ENCODE measurements at places on chromosomes 16 and 17.

DNA sequence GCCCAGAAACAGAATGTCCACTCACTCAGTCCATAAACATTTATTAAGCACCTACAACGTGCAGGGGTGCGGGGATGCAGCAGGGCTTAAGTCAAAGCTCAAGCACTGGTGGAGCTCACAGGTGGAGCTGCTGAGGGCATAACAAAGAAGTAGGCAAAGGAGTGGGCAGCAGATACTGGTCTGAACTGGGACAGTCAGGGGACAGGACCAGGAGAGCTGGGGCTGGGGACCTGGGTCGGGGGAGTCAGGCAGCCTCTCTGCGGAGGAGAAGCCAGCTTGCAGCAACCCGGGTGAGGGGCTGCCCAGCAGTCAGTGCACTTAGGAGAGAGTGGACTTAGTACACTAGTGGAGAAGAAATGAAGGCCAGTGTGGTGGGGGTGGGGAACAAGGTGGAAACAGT is 10.0 kb upstream of the TNFRSF13B start:
- no peak for DNase-seq

DNA sequence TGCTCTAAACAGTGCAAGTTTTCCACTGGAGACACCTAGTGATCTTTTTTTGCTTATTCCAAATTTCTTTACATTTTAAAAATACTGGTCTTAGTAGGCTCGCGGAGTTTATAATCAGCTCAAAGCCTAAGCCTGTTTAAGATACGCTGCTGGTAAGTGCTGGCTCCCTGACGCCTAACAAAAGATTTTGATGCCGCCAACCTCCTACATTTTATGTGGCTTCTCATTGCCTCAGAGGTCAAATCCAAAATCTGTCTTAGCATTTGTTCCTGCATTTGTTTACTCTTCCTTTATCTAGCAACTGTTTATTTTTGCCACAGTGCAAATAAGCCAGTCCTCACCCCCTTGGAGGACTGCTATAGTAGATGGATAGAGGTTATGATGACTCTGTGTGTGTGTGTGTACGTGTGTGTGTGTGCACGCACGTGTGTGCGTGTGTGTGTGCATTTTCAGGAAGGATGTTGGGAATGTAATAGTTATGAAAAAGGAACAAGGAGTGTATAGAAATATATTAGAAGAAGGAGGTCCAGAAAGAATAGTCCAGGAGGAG is 24.8 kb downstream of the HS3ST3B1 start:
- no peak for DNase-seq

- no peak for DNase-seq
Observed at GRCh38 chr16:777826-778225, 10.4 kb downstream of the RPUSD1 start.

DNA sequence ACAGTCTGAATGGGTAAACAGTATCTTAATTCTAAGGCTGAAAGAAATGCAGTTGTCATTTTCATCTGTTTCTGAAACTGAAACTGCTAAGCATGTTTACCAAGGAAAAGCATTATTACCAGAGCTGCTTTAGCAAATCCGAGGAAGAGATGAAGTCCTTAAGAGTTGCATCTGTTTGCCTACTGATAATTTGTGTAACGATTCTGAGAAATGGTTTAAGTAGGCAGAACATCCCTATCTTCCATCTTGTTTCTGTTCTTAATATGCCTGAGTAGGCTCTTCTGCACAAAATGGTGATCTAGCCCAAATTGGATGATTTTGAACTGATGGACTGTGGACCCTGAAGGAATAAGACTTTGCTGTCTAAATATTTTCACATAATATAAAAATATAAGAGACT is 34.9 kb downstream of the NUP93 start:
- DNase-seq: no peak

DNA sequence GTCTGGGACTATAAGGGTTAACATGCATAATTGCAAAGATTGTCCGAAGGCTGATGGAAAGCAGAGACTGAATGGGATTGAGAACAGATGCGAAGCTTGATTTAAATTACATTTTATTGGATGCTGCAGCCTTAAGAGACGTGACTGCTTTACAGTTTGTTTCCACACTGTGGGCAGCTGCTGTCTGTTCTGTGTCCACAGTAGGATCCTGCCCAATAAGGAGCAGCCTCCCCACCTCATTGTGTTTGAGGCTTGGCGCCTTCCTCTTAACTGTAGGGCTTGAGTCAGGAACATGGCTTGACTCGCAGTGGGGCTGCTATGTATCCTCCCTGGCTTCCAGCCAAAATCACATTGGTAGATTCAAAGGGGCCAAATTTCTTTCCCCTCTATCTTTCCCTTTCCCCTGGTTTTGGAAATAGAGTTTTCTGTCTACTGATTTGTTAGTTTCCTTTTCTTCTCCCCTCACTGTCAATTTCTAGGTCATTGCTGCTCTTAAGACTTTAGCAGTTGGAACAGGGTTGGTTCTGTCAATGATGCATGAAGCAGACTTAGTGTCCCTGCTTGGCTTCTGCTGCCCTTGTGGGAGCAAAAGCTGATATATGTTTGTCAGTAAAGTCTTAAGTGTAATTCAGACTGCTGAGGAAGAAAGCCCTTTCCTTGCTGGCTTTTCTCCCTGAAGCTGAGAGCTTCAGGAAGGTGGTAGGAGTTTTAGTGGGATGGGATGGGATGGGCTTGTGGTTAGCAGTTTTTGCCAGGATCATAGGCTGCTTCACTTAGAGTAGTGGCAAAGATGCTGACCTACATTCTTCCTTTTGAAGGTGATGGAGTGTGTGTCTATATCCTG is 5.0 kb upstream of the RARA start:
- no peak for DNase-seq

DNA sequence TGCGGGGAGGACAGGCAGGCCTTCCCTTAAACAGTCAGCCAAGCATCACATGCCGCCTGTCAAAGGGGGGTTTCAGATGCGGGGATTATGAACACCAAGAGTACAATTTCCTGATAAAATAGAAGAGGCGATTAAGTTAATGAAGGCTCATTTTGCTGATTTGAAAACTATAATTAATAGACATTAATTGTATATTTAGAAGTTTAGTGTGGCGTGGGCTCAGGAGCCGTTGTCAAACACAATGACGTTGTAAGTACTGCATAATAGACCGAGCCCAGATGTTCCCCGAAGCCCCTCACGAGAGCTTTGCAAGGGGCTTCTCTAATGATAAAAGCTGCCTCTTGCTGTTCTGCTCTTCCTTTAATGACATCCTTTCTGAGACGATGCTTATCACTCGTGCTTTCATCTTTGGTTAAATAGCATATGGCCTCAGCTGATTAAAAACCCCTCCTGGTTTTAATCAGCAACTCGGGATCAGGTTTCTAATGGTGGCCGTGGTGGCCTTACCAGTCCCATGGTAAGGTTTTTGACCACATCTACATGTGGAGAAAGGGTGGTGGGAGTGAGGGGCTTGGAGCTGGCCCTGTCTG is 28.2 kb downstream of the SNX20 start:
- DNase-seq: no peak

GRCh38 chr16:78552716-78553115 is 453.3 kb downstream of the WWOX start:
- no peak for DNase-seq

- no peak for DNase-seq
Observed at GRCh38 chr16:89455178-89455577, 35.2 kb downstream of the ANKRD11 start.

- DNase-seq: no peak
Observed at GRCh38 chr17:45437465-45438283, 5.0 kb upstream of the ARHGAP27 start.

GRCh38 chr17:40022961-40023541 is 7.8 kb downstream of the CSF3 start:
- DNase-seq: no peak

- DNase-seq: no peak
Observed at GRCh38 chr17:61005358-61005757, 327.7 kb downstream of the BCAS3 start.

GRCh38 chr16:86338403-86339115 is 171.8 kb upstream of the FOXF1 start:
- no peak for DNase-seq

GRCh38 chr16:3798838-3799237 is 81.5 kb upstream of the TRAP1 start:
- DNase-seq: no peak

DNA sequence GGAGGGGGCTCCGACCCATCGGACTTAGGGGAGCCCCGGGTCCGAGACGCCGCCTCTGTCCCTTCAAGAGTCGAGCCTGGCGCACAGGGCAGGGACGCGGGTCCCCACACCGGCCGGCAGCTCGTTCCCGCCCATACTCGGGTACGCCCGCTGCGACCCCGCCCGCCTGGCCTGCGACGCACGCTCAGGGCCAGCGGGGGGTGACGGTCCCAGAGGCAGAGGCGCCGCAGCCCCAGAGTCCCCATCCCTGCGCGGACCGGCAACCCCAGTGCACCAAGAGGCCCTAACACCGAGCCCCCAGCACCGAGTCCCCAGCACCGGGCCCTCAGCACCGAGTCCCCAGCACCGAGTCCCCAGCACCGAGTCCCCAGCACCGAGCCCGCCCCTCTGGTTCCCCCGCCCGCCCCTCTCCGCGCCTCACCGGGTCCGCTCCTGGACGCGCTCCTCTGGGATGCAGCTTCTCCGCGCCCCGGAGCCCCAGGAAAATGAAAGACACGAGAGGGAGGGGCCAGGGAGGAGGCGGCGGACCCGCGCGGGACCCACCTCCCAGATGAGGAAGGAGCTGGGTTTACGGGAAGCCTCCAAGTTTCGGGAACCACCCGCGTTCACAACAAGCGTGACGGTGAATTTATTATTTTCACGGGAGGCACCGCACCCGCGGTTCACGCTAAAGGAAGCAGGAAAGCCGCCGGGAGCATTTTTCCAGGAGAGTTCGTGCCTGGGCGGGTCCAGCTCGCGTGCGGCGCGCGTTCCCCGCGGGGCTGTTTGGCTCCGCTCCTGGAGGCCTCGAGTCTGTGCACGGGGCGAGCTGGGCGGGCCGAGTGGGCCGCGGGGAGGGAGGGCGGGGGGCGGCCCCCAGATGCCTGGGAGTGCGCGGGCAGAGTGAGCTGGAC is at the start of gene SECTM1:
Gene SECTM1 (minus strand): TSS at position 488 of the 893 bp plus-strand sequence. CDS start 6,526 bp downstream, outside the sequence.
- peak; percentile 70 for DNase-seq

DNA sequence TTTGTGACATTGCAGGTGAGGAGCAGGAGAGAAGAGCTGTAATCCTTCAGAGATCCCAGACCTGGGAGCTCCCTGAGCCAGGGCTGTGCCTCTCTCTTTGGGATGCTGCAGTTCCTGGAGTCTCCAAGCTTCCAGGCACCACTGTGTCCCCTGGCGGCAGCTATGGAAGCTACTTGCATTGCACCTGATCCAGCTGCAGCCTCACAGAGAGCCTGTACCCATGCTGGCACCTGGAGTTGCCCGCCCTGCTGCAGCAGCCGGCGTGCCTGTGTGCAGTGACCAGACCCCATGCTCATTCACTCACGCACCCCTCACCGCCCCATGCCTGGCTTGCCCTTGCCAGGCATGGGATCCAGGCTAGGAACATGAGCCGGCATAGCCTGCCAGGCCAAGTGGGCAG is 51.8 kb upstream of the MED9 start:
- no peak for DNase-seq

GRCh38 chr17:46154151-46154816 is 38.9 kb downstream of the KANSL1 start:
- peak; percentile 53 for DNase-seq

DNA sequence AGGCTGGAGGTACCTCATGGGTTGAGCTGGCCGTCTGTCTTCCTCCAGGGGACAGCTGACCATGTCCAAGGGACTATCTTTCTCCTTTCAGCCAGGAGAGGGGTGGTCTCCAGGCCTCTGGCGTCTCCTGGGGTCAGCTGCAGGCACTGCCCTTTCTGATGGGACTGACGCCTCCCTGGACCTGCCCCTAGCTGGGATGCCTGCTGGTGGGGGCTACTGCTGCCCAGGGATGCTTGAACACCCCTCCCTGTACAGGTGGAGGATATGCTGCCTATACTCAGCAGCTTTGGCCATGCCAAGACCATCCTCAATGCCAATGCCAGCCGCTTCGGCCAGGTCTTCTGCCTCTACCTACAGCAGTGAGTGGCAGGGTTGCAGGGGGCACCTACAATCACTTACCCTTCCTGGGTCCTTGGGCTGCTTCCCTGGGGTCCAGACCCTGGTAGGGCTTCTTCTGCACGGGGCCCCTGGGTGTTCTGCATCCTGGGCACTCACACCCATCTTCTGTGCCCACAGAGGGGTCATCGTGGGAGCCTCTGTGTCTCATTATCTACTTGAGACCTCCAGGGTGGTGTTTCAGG is 4.2 kb downstream of the MYO15B start:
- DNase-seq: no peak

- DNase-seq: no peak
Observed at GRCh38 chr16:583470-583814, 6.4 kb upstream of the RAB40C start.

- no peak for DNase-seq
Observed at GRCh38 chr17:7440834-7441195, 1.5 kb downstream of the FGF11 start.

- no peak for DNase-seq
Observed at GRCh38 chr16:79213214-79213613, 387.3 kb downstream of the MAF start.

DNA sequence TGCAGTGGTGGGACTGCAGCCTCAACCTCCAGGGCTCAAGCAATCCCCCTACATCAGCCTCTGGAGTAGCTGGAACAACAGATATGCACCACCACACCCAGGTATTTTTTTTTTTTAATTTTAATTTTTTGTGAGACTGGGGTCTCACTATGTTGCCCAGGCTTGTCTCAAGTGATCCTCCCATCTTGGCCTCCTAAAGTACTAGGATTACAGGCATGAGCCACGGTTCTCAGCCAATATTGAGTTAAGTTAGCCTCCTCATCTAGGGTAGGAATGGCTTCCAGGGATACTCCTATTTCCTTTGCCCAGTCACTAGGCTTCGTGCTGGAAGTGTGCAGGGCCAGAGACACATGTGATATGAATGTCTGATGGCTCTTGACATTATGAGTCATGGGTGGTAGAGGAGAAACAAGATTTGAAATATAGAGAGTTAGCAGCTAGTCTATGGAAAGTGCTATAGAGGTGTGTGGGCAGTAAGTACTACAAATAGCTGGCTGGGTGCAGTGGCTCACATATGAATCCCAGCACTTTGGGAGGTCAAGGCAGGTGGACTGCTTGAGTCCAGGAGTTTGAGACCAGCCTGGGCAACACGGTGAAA is 8.0 kb upstream of the HES7 start:
- DNase-seq: no peak

DNA sequence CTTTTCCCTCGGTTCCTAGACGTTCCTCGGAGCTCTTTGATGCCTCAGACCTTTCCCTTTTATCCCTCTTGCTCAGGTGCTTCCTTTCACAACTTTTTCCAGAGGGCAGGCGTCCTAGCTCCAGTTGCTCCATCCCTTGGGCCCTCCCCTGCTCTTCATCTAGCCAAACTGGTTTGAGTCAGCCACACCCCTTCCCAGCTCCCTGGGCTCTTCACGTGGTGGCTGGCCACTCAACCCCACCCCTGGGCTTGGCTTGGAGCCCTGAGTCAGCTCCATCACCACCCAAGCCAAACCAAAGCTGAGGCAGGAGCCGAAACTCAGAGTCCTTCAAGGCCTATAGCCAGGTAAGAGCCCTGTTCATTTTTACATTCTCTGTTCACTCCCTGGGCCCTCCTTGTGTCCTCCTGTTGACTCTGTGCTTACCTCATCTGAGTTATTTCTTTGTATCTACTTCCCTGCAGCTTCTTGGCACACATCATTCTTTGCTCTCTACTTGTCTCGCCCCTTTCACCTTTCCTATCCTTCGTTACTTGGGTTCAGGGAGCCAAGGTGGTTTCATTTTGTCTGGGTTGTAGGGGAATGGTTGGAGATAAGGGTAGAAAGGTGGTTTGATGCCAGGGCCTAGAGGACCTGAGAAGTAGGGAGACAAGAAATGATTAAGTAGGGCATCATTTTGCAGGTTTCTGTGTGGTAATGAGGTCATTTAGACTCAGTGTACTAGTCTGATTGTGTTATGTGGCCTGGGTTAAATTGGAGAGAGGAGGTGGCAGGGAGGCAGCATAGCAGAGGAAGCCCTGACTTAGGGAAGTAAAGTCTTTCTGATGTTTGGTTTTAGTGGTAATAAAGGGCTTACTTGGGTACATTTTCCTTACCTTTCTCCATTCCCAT is 7.6 kb upstream of the PHKG2 start:
- no peak for DNase-seq

All from CD4-positive, alpha-beta T cell treated with Interferon alpha-2 for 1 hour (primary cell).